ENCODE measurements at places on chromosomes 5 and 9.

DNA sequence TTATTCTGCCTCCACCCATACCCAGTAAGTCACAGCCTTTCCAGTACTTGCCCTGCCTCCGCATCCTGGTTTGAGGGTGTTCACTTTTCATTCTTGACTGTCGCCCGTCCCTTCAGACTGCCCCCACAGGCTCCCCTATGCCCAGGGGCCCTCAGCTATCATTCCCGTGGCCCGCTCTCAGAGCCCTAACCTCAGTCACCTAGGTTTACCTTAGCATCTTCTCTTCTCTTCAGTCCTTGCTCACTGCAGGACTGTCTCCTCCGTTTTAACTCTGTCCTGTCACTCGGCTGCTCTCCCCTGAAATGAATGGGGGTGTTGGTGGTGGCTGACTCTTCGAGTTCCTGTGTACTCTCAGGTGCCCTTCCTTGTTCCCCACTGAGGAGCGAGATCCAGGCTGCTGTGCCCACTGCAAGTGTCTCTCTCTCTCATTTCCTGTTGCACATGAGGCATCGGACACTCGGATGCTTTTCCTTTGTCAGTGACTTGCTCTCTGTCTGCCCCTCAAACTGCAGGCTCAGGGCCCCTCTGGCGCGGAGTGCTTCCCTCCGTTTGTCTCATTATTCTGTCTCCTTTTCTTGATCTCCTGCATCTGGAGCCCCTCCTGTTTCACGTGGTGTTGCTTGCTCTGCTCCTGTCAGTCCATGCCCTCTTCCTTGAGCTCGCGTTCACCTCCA lies 89.8 kb downstream of the CACNA1B start:
- DNase-seq, result no peak
- no peaks in the 10 kb centered on the region for H3K36me3 ChIP-seq
- H3K27me3 ChIP-seq, result no peaks in the 10 kb centered on the region
- no peak overlapping the region for H3K4me3 ChIP-seq

DNA sequence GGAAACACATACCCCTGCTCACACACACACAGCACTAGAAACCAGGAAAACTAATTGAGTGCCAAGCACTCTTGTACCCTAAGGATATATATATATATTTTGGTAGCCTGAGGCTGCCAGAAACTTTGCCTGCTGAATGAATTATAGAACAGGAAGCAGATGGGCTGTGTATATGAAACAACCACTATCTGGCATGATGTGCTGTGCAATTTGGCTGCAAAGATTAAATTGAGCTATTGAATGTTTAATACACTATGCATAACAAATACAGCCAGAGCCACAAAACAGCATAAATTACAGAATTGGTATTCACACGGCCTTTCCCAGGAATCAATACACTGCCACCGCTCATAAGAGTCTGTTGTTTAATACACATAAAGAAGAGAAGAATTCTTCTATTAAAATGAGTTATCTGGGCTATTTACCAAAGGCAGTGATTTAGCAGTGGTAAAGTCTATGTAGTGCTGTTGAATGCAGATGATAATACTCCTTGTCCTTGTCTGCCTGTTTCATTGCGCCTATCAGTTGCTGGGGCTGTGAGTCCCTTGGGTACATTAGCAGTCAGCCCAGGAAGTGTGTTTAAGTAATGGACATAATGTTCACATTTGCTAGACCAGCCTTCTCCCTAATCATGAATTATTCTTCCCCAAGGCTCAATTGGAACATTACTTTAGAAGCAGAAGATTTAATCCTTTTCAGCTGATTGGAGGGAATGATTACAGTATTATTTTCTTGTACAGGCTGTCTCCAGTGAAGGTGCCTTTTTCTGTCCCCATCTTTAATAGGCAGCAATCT lies 294.3 kb downstream of the TLE1 start:
- H3K27me3 ChIP-seq, result no peaks in the 10 kb centered on the region
- H3K4me3 ChIP-seq, result no peak overlapping the region
- DNase-seq, result no peak
- H3K36me3 ChIP-seq, result no peaks in the 10 kb centered on the region
- H3K4me1 ChIP-seq, result no peaks in the 10 kb centered on the region

DNA sequence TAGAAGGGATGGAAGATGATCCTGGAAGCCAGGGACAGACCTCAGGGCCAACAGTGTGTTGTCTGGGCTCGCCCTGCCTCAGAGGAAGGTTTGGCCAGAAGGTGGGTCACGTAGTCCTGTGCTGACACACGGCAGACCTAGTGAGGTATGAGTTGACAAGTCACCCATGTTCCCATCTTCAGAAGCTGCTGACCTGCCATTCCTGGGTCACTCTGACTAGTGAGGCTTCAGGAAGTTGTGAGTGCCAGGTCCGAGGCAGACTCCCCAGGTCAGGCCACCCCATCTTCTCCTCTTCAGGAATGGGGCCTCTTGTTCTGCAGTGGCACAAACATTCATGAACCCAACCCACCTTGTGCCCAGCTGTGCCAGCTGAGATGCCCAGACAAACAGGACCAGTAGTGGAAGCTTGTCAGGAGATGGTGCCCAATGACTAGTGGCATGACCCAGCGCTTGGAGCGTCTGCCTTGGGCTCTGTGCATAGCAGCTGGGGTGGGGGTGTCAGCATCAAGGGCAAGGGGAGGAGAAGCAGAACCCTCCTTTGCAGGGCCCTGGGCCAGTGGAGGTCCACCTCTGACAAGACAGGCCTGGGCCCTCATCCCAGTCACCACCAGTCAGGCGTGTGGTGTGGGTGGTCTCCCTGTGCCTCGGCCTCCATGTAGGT lies 16.8 kb upstream of the ANGPTL2 start:
- no peaks in the 10 kb centered on the region for H3K27me3 ChIP-seq
- H3K4me3 ChIP-seq, result no peak overlapping the region
- no peaks in the 10 kb centered on the region for H3K36me3 ChIP-seq
- DNase-seq, result no peak

DNA sequence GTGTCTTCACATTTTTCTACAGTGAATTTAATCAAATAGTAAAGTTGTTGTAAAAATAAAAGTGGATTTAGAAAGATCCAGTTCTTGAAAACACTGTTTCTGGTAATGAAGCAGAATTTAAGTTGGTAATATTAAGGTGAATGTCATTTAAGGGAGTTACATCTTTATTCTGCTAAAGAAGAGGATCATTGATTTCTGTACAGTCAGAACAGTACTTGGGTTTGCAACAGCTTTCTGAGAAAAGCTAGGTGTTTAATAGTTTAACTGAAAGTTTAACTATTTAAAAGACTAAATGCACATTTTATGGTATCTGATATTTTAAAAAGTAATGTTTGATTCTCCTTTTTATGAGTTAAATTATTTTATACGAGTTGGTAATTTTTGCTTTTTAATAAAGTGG lies 60.4 kb downstream of the MTAP start:
- no peaks in the 10 kb centered on the region for H3K36me3 ChIP-seq
- no peak for DNase-seq
- no peak overlapping the region for H3K27ac ChIP-seq
- H3K4me1 ChIP-seq, result no peaks in the 10 kb centered on the region
- no peak overlapping the region for H3K4me3 ChIP-seq
- H3K27me3 ChIP-seq, result no peaks in the 10 kb centered on the region

DNA sequence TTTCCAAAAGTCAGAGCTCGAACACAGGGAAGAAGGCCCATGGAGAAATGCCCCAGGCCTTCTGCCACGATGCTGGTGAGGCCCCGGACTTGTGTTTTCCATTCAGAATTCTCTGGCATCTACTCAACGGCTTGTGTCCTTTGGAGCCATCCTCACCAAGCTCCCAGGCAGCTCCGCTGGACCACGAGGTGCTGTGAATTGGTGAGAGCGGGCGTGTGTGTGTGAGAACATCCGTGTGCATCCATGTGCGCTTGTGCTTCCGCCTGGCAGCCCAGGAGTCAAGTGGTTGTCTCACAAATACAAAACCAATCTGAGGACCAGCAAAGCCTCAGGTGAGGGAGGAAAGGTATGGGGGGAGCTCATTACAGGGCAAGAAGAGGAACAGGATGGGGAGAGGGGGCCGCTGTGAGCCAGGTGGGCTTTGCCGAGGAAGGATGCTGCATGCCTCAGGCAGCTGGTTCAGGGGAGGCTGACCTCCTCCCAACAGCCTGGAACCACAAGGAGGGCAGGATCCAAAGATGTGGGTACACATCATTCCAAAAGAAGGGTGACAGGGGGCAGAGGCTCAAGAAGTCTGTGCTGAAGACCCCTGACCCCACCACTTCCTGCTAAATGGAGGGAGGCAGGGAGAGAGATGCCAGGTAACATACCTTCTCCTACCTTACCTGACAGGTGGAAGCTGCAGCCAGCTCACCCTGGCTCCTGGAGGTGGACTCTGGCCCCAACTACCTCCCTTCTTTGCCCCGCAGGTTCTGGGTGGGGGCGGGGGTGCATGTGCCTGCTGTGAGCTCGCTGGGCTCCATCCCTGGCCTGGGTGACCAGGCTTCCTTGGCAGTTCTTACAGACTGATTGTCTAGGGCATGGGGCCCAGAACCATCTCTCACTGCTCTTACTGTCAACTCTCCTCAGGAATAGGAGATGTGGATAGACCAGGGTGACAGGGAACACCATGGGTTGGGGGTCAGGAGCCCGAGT lies 196.3 kb downstream of the PAX5 start:
- H3K4me1 ChIP-seq, result no peaks in the 10 kb centered on the region
- H3K4me3 ChIP-seq, result no peak overlapping the region
- no peaks in the 10 kb centered on the region for H3K27me3 ChIP-seq
- H3K27ac ChIP-seq, result no peak overlapping the region
- no peaks in the 10 kb centered on the region for H3K36me3 ChIP-seq

GRCh38 chr9:86405926-86406325 lies 51.7 kb upstream of the TUT7 start:
- H3K27ac ChIP-seq, result peak overlapping the region; percentile 82
- H3K4me3 ChIP-seq, result no peak overlapping the region
- H3K36me3 ChIP-seq, result no peaks in the 10 kb centered on the region
- peaks cover 32% of the 10 kb centered on the region for H3K4me1 ChIP-seq
- DNase-seq, result no peak

DNA sequence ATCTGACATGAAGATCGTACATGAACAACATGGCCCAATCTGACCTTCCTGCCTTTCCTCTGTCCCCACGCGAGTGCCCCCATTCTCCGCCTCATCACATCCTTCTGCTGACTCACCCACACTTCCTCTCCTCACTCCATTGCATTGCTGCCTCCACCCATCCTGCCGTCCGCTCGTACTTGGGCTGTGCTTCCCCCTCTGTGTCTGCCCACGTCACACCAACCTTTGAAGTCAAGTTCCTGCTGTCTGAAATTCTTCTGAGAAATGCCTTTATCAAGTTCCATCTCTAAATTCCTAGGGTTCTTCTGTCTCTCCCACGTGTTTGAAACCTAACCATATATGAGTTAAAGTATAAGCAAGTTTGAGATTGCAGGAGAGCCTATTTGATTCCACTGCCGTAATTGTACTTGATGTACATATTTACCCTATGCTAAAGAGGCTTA lies 18.0 kb upstream of the STARD4 start:
- no peak overlapping the region for H3K4me3 ChIP-seq
- H3K27me3 ChIP-seq, result no peaks in the 10 kb centered on the region
- no peak for DNase-seq

DNA sequence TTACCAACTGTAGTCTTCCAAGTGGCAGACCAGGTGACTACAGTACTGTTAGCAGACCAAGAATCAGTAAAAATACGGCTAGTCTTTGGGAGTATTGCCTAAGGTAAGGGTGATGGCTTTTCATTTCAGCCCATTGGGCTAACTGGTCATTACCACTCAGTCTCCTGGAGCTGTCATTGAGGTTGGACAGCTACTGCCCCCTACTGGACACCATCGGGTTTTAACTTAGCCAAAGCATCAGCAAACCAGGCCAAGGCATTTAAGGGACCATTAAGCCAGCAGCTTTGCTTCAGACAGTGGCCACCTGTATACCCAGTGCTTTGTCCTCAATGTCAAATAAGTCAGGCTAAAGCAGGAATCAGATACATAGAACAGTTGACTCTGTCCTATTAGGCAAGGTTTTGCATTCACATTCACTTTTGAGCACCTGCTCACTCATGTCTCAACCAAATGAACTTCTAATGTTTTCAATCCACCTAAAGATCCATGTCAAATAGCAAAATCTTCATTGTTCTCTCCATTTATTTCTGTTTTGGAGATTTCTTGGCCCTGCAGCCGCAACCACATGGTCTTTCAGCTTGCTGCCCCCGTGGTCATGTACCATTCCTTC lies 117.2 kb downstream of the INVS start:
- no peaks in the 10 kb centered on the region for H3K36me3 ChIP-seq
- no peak for DNase-seq
- no peak overlapping the region for H3K27ac ChIP-seq
- no peaks in the 10 kb centered on the region for H3K27me3 ChIP-seq

DNA sequence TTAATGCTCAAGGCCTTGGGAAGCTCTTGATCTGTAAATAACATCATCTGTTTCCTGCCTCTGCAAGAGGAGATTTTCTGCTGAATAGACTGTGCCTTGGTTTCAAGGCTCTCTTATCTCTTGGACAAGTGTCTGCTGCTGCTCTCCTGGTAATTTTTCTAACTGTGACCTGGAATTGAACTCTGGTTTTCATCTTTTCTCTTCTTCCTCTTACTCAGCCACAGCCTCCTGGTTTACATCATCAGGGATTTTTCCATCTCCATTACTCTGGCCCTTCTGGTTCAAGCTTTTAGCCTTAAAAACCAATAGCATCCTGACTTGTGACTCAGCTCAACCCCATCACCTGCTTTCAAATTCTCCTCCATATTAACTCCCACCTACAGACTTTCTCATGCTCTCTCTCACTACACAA lies 49.6 kb upstream of the ITGA1 start:
- H3K36me3 ChIP-seq, result no peaks in the 10 kb centered on the region
- H3K27ac ChIP-seq, result no peak overlapping the region
- no peaks in the 10 kb centered on the region for H3K4me1 ChIP-seq
- H3K4me3 ChIP-seq, result no peak overlapping the region

DNA sequence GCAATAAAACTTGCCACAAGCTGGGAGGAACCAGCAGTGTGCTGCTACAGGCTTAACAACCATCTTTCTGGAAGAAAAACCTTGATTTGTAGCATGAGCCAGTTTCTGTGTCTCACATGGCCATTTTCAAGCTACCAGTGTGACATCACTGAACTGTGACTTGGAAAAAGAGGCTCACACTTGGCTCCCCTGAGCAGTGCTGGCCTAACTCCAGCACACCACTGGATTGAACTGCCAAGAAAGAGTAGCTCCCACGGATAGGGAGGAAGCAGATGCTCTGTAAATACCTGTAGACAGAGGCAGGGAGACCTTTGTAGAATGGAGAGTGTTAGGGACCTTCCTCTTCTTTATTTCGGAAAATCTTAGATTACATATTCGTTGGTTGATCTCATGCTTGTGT lies 197.9 kb downstream of the SH3GL2 start:
- no peak overlapping the region for H3K4me3 ChIP-seq
- H3K27ac ChIP-seq, result no peak overlapping the region
- H3K4me1 ChIP-seq, result no peaks in the 10 kb centered on the region

- H3K36me3 ChIP-seq, result no peaks in the 10 kb centered on the region
- no peak overlapping the region for H3K4me3 ChIP-seq
- no peaks in the 10 kb centered on the region for H3K27me3 ChIP-seq
- H3K27ac ChIP-seq, result no peak overlapping the region
Measured at GRCh38 chr5:38662090-38662489, 105.6 kb upstream of the LIFR start.

GRCh38 chr5:38576961-38577684 lies 20.7 kb upstream of the LIFR start:
- H3K27ac ChIP-seq, result no peak overlapping the region
- no peaks in the 10 kb centered on the region for H3K4me1 ChIP-seq
- no peak overlapping the region for H3K4me3 ChIP-seq
- DNase-seq, result no peak
- no peaks in the 10 kb centered on the region for H3K27me3 ChIP-seq
